ENCODE measurements at places on chromosomes 16 and 17. TPM values are rescaled to one million over a fixed set of nuclear protein-coding genes. Genes with fewer than 3 reads are reported as not detected.

DNA sequence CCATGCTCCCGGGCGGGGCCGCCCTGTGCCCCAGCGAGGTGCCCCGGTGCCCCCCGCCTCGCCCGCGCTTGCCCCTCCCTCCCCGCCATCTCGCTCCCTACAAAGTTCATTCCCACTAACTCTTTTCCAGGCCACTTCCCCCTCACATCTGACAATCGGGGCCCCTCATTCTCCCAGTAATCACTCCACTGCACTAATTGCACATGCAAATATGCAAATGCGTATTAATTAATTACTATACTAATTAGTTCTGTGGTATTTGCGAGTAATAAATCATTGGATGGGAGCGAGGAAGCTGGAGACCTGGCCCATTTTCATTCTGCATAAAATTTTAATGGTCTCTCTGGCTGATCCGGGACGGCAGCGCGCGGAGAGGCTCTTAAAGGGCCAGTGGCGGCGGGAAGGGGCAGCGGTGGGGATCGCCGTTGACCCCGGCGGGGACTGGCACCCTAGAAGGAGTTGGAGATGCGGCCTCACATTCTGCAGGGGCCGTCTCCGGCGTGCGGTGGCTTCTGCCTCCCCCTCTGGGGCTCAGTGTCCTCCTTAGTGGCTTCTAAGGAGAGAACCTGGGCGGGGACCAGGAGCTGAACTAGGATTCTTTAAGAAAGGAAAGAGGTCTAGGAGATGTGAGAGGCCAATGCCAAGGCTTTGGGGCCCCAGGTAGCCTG, 8.4 kb upstream of the PPP1R1B start:
- DNase-seq = peak; percentile 95

DNA sequence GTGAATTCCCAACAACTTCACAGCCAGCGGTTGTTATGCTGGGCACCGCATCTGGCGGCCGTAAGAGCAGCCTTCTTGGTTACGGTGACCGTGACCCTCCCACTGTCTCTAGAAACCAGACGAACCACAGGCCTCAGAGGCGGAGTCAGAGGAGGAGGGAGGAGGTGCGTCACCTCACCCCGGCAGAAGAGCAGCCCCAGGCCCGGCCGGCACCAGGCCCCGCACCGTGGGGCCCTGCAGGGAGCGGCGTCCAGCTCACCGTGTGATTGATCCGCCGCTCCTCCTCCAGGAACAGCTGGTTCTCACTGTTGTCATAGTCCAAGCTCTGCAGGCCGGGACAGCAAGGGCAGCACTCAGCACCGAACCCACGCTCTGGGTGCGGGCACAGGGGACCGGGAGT, 13.7 kb downstream of the CLCN7 start:
- DNase-seq = no peak

DNA sequence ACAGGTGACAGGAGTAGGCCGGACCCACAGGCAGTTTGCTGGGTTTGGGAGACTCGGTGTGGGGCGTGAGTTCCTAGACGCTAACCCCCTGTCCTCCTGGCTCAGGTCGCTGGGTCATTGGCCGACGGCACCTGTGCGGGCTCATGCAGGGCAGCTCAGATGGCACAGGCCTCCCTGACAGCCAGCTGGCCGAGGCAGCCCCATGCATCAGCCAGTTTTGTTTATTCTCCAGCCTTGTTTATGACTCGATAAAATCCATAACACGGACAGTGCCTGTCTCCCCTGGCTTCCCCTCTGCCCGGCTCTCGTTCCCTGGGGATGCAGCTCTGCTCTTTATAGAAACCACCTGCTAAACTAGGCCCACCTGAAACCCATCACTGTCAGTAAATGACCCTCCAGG, 46.0 kb downstream of the SDK2 start:
- DNase-seq = peak; percentile 84

GRCh38 chr17:64460955-64461354, 12.0 kb downstream of the MILR1 start:
- DNase-seq = no peak

DNA sequence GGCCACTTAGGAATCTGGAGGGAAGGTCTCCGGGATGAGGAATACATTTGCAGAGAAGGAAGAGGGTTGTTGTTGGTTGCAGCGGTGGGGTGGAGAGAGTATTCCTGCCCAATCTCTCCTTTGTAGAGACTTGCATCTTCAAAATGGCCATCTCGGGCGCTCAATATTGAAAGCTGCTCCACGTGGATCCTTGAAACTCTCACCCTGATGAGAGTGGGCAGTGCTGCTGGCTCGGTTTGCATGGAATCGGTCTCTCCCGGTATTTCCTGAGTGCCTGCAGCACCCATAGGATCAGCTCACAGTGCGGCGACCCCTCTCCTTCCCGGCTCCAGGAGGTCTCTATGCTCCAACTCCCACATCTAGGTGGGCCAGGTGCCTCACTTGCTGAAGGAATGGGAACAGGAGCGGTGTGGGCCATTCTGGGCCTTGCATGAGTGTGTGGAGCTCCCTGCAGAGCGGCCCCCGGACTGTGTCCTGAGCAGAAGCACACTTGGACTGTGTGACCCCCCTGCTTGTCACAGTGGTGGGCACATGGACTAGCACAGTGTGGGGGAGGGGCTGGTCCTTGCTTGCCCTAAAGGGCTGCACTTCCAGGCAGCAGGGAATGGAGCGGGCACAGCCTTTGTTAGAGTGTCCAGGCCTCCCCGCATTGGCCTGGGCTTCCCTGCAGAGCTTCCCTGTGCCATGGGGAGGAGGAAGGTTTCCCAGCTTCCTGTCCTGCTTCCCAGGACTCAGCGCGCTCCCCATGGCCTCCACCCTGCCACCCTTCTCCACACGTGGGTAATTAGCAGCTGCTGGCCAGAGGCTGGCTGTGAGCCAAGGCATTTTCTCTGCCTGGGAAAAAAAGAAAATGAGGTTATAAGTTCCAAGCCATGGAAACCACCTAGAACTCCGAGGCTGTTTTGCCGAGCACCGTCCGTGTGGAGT, 139.3 kb downstream of the IRF8 start:
- no peak for DNase-seq

- DNase-seq = no peak
Measured at GRCh38 chr16:13798211-13798610, 121.7 kb upstream of the ERCC4 start.

DNA sequence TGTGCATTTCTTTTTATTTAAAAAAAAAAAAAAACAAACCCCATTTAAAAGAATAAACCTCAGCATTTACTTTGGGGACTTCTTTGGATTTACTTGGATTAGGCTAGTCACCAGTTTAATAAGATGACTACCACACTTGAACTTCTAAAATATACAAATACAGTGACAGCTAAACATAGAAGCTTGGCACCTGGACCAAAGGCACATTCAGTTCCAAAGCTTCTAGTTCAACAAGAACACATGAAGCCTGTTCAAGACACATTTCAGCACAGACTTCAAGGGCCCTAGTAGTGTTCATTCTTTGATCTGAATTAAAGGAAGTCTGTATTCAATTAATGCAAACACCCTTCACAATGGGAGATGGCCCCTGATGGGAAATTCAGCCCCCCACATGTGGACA, 11.6 kb upstream of the ROGDI start:
- no peak for DNase-seq

GRCh38 chr16:86975445-86975844, 341.7 kb downstream of the C16orf95 start:
- peak; percentile 95 for DNase-seq

DNA sequence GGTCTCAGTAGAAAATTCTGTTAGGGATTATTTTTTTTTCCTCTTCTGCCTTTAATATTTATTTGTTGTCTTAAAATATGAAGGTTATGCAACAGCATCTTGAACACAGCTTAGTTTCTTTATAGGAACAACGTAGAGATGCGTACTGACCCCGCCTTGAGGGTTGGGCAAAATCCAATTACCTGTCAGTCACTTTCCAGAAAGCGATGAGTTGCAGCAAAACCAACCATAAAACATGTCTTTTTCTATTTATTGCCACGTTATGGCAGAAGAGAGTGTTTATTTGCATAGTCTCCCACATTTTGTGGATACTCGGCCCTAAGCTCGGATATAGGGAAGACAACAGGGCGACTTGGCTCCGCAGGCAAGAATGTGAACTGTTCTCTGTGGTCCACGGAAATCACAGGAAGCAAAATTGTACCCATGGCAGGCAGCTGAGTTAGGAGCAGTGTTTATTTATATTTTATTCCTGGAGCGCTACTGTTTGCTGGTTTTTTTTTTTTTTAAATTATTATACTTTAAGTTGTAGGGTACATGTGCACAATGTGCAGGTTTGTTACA, 44.3 kb upstream of the CACNG5 start:
- DNase-seq = no peak

DNA sequence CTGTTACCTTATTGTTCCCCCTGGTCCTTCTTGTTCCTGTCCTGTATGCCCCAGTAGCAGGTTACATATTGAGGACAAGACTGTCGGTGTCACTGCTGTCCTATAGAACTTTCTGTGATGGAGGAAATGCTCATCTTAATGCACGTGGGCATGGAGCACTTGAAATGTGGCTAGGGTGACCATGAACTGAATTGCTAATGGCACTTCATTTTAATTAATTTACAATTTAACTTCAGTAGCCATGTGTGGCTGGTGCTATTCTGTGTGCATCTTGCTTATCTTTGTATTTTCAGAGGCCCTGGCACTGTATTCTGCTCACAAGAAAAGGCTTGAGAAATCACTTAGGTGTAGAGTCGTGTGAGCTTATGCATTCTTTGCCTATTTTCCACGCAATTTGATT, 125.2 kb downstream of the MSI2 start:
- no peak for DNase-seq

DNA sequence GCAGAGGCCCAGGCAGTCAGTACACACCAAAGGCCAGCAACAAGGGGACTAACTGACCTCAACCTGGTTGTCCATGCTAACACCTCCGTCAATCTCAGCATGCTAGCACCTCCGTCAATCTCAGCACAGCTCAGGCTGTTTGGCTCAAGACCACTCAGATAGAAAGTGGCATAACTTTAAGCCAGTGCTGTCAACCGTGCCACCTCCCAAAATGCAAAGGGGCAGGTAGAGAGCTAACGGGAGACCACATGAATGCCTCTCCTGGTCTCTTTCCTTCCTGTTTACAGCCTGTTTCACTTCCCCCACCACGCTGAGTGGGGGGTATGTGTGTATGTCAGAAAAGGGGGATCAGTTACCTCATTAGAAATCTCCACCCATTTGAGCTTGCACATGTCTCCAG, 3.3 kb downstream of the UBTF start:
- peak; percentile 26 for DNase-seq

- DNase-seq = no peak
Measured at GRCh38 chr17:21034340-21035235, 8.2 kb downstream of the USP22 start.

DNA sequence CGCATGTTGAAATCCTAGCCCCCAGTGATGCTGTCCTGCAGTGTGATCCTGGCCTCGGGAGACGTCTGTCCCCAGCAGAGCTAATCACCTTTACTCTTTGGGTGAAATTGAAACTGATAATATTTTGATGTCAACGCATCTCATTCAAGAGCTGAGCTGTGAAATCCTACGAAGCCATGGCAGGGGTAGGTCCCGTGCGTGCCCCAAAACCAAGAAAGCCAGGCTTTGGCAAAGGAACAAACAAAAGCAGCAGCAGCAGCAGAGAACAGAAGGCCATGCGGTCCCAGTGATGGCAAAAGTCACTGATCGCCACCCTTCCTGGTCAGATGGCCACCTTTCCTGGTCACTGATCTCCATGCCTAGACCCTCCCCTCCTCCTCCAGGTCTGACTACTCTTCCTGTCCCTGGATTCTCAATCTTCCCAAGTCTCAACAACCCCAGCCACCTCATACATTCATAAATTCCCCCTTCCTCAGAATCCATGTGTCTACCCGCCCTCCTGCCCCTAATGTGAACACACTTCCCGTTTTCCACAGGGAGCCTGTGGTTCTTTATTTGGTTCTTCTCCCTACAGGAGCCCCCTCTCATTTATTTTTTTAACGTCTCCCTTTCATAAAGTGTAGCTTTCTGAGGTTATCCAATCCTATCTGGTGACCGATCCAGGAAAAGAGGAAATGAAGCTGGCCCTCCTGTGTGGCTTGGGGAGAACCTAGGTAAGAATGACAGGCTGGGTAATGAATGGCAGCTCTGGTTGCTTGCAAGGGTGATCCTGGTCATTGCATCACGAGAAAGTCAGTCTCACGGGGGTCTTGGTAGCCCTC, 50.3 kb downstream of the CPPED1 start:
- no peak for DNase-seq

GRCh38 chr17:410543-411401, 58.2 kb upstream of the RPH3AL start:
- peak; percentile 87 for DNase-seq

- no peak for DNase-seq
Measured at GRCh38 chr16:13110124-13110796, 208.9 kb downstream of the SHISA9 start.

TBC1D3K gene
- total RNA-seq = not detected

CSH2 gene
- total RNA-seq = not detected

KRTAP9-4 gene
- total RNA-seq = not detected

MFSD6L gene
- total RNA-seq = not detected

TMC5 gene
- total RNA-seq = under 0.01 TPM

OTOA gene
- under 0.01 TPM for total RNA-seq
